ENCODE measurements at places on chromosomes 3 and 15. TPM values are rescaled to one million over a fixed set of nuclear protein-coding genes. Genes with fewer than 3 reads are reported as not detected.

- no peak for DNase-seq
Observed at GRCh38 chr15:63040509-63040908, 2.0 kb upstream of the TPM1 start.

DNA sequence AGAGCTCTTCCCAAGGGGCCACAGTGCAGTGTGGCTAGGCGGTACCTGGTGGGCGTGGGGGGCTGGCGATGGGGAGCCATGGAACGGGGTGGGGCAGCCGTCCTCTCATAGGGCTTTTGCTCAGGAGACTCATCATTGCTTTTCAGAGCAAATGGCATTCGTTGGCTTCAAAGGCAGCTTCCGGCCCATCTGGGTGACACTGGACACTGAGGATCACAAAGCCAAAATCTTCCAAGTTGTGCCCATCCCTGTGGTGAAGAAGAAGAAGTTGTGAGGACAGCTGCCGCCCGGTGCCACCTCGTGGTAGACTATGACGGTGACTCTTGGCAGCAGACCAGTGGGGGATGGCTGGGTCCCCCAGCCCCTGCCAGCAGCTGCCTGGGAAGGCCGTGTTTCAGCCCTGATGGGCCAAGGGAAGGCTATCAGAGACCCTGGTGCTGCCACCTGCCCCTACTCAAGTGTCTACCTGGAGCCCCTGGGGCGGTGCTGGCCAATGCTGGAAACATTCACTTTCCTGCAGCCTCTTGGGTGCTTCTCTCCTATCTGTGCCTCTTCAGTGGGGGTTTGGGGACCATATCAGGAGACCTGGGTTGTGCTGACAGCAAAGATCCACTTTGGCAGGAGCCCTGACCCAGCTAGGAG, 40.8 kb downstream of the MESD start:
- DNase-seq: no peak

- DNase-seq: peak; percentile 77
Observed at GRCh38 chr3:177753451-177754155, 556.3 kb upstream of the TBL1XR1 start.

DNA sequence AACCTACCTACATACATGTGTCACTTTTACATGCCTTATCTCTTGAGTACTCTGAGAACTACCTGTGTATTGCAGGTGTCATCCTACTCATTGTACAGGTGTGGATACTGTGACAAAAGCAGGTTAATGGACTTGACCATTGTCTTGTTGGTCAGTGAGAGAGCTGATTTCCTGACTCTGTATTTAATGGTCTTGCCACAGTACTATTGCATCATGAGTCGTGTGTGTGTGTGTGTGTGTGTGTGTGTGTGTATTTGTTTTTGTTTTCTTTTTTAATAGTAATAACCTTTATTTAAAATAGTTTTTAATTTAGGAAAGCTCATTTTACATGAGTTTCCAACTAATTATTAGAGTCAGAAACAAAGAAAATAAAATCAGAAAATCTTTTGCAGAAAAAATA, 7.7 kb downstream of the SELENOT start:
- DNase-seq: no peak

GRCh38 chr3:88150371-88150770, 612 bp downstream of the C3orf38 start:
- no peak for DNase-seq

DNA sequence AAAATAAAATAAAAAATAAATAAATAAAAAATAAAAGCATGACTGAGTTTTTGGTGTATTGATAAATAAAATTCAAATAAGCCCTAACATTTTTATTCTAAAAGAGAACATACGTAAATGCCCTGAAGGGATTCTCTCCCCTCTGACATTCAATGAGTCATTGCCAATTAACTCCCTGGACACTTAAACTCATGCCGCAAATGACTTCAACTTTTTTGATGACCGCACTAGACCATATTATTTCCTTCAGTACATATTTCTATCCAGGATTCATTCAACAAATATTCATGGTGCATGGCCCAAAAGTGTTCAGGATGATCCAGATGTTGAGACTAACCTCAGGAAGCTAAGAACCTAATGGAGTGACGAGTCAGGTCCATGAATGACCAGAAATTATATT, 195.9 kb upstream of the LRRN1 start:
- no peak for DNase-seq

DNA sequence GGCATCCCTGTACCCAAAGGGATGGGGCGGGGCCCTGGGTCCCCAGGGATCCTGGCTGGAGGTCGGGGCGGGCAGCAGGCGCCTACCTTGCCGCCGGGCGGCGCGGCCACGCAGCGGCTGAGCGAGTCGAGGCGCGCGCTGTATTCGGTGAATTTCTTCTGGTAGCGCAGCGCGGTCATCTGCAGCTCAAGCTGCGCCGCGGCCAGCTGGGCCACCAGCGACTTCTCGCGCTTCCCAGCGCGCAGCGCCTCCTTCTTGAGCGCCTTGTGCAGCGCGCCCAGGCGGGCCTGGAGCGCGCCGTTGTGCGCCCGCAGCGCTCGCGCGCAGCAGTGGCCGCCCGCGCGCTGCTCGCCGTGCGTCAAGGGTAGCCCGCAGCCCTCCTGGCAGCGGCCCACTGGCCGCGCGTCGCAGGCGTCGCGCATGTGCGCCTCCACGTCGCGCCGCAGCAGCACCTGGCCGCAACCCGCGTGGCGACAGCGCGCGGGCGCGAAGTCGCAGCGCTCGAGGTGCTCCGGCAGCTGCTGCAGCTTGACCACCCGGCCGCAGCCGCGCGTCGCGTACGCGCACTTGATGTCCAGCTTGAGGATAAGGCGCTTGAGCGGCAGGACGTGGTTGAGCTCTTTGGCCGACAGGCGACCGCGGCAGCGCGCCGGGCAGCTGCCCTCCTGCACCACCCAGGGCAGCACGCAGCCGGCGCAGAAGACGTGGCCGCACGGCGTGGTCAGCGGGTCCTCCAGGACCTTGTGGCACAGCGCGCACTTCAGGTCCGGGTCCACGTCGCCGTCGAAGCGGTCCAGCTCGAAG, 522 bp downstream of the PDZRN3 start:
- DNase-seq: peak; percentile 80

DNA sequence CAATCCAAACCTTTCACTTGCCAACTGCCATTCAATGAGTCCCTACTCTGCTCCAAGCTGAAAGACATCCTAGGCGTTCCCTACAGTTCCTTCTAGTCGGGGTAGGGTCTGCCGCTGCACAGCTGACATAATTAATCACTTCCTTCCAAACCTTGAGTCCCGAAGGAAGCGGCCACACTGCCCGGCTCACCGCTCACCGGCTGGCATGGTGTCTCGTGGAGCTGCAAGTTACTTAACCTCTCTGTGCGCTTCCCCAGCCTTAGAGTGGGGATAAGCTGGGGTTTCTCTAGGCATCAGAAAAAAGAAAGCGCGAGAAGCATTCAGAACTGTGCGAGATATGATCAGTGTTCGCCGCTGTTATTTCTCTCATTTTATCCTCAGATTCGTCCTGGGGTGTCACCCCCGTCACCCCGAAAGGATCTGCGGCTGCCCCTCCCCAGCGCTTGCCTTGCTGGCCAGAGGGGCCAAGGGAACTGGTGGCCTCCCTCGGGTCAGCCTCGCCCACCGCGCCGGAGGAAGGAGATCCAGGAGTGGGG, 748 bp downstream of the MRPS25 start:
- DNase-seq: no peak

DNA sequence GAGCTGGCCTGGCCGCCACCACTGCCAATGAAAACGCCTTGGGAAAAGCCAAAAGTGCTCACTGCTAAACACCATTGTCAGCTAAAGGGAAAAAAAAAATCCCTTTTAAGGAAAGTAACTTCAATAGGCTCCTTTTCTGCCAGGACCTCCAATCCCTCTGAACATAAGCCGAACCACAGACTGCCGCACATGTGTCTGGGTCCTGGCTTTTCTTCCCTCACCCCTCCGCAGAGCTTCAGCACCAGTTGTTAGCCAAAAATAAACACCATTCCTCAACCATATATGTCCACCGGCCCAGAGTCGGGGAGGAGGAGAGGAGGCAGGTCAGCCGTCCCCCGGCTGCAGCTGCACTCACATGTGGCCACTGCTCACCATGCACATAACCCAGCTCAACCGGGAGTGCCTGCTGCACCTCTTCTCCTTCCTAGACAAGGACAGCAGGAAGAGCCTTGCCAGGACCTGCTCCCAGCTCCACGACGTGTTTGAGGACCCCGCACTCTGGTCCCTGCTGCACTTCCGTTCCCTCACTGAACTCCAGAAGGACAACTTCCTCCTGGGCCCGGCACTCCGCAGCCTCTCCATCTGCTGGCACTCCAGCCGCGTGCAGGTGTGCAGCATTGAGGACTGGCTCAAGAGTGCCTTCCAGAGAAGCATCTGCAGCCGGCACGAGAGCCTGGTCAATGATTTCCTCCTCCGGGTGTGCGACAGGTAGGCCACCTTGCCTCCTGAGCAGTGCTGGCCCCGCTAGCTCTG, at the start of gene FBXL22:
FBXL22 (plus strand) TSS at position 350 of the 753 bp plus-strand sequence; CDS start at position 356, 6 bp downstream.
- peak; percentile 32 for DNase-seq

- no peak for DNase-seq
Observed at GRCh38 chr15:60195611-60196010, 191.5 kb downstream of the FOXB1 start.

COX17 gene
- 138 TPM for total RNA-seq

TUSC7 gene
- not detected for total RNA-seq

ECE2 gene
- 4.8 TPM for total RNA-seq

- no peak for DNase-seq
Observed at GRCh38 chr3:168613151-168613550, 517.4 kb upstream of the GOLIM4 start.

- no peak for DNase-seq
Observed at GRCh38 chr3:66665021-66665695, 164.3 kb upstream of the LRIG1 start.

DNA sequence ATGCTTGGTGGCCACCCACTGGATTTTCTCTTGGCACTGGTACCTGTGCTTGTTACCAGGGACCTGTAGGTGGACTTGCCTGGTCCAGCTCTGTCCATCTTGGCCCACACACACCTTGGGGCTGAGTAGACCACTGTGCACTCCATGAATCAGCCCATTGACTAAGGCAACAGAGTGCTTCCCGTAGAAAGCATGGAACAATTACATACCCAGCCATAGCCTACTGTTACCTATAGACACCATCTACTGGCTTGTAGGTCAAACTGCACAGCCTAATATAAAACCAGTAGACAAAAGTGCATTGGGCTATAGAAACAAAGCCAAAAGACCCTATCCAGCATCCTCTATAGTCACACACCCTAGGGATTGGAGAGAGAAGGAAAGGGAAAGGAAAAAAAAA, 378.9 kb downstream of the OTOL1 start:
- no peak for DNase-seq

STRIT1 gene
- not detected for total RNA-seq

- DNase-seq: no peak
Observed at GRCh38 chr15:75420698-75421097, 30.8 kb downstream of the SIN3A start.

- no peak for DNase-seq
Observed at GRCh38 chr15:61130950-61131942, 97.9 kb downstream of the RORA start.

GRCh38 chr3:63351159-63352007, 73.3 kb downstream of the SYNPR start:
- DNase-seq: no peak

VWA5B2 gene
- not detected for total RNA-seq

DNA sequence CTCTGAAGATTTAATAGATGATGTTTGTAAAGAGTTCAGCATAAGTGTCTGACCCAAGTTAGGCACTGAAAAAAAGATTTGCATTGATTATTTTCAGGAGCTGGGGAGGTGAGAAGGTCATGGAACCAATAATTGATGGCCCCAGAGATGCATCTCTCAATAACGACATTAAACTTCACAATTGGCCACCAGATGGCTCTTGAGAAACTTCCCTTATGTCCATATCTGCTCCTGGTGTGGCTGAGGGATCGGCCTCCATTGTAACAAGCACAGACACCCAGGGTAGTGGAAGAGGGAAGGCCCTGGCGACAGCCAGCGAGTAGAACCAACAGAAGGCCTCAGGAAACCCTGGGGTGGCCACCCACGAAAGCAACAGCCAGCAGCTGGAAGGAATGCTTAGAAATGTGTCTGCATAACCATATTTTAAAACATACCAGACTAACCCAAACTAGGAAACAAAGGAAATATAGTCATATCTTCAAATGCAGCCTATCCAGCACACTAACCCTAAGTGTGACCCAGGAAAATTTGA, 536.7 kb downstream of the SOX2 start:
- no peak for DNase-seq

LSAMP gene
- total RNA-seq: 6.2 TPM

- DNase-seq: no peak
Observed at GRCh38 chr3:162134571-162134970, 638.0 kb downstream of the OTOL1 start.

- DNase-seq: no peak
Observed at GRCh38 chr3:30453360-30454039, 152.9 kb upstream of the TGFBR2 start.

DNA sequence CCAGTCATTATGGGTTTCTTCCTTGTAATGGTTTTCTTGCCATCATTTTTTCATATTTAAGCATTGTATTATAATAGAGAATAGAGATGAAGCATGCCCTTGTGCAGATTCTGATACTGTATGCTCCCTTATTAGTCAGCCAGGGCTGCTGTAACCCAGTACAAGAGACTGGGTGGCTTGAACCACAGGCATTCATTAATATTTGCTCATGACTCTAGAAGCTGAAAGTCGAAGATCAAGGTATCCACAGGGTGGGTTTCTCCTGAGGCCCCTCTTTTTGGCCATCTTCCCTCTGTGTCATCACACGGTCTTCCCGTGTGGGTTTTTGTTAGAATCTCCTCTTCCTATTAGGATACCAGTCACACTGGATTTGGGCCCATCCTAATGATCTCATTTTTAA, 74.5 kb downstream of the FOXP1 start:
- DNase-seq: no peak

DNA sequence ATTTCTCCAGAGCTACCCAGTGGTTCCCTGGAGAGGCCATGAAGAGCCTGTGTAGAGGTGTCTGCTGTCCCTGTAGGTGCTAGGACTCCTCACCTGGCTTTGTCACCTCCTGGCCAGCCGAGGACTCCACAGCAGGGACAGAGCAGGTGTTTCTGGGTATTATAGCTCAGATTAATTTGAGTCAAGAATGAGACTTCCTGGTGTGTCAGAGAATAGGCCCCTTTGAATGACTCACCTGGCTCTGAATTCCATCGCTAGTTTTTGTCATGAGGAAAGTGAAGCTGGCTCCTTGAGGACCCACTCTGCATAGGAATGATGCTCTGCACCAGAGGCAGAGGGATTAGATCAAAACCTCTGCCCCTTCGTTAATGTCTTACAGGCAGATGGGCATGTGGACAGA, 167.5 kb upstream of the TOPAZ1 start:
- DNase-seq: no peak

DNA sequence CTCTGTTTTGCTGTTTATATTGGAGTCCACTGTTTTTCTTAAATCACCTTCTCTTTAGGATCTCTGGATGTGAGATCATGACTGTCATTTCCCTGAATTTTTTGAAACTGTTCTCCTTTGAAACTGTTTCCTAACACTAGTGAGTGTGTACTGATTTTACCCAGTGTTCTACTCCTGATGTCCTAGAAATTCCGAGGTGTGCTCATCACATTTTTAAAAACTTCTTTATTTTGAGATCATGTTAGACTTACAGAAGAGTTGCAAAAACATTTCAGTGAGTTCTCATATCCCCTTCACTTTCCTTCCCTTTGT, 292.6 kb downstream of the NFKBIZ start:
- DNase-seq: no peak

GRCh38 chr3:50294492-50295403, 2.5 kb upstream of the IFRD2 start:
- no peak for DNase-seq
